Left cardiac atrium (tissue), 4 donors: ENCODE measurements at places on chromosomes 4 and X. TPM values are rescaled to one million over a fixed set of nuclear protein-coding genes. Genes with fewer than 3 reads are reported as not detected.

DNA sequence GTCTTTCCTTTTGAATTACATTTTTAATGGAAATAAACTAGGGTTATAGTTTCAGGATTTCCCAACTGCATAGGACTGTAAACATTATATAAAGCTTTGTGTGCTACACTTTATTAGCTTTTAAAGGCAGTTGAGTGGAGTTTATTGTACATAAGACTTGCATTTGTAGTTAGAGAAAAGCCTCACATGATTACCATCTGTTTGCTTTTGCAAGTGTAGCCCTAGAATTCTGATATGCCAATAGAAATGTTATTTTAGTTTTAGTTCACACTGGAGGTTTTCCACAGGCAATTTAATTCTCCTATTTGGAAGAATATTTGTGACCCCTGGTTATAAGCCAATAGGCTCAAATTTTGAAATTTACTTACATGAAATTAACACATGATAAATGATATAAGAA is 41.3 kb upstream of the ANK2 start:
- no peak for DNase-seq

DNA sequence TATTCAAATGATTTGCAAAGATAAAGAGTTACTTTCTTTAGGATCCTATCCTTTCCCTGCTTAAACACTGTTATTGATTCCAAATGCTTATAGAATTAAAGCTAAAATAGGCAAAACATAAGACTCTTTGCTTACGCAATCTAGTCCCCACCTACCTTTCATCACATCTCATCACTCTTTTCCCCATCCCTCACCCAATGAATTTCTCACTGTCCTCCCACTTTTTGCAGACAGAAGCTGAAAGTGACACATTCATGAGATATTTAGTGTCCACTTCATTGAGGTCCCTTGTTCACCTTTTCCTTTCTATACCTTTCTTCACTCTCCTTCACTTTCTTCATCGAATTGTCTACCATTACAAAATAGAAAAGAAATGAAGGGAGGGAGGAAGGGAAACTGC is 424 bp downstream of the SATL1 start:
- DNase-seq, result no peak

Gene ATP8A1
- total RNA-seq, result 23.3 TPM

Gene DUSP9
- total RNA-seq, result not detected

GRCh38 chrX:73561801-73562200 is 1.2 kb upstream of the CHIC1 start:
- DNase-seq, result no peak

Gene ODAPH
- total RNA-seq, result not detected

DNA sequence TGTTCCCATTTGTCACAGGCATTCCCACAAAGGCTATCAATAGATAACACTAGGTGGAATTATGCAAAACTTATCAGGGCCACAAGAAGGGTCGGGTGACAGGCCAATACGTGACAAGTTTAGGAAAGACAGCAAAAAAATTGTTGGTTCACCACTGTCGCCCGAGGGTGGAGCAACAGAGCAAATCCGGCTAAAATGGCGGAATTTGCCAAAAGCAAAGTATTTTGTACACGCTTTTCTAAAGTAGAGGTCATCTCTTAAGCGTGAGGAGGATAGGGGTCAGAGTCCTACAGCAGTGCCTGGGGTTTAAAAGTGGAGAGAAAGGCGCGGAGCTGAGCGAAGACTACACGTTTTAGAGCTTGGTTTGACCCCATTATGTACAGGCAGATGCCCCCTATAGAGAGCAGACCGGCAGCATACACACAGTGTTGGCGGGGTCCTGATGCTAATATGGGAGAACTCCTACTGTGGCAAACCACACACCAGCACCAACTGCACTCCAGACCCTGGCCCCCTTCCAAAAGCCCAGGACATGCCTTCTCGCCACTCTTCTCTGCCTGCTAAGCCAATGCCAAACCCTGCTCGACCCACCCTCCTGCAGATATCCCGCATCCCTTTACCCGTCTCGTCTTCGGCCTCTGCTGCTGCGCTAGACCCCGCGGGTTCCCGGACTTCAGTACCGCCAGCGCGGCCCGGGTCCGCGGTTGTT is 733 bp downstream of the CCNA2 start:
- DNase-seq, result no peak

Gene ZNF630
- total RNA-seq, result 1.7 TPM

DNA sequence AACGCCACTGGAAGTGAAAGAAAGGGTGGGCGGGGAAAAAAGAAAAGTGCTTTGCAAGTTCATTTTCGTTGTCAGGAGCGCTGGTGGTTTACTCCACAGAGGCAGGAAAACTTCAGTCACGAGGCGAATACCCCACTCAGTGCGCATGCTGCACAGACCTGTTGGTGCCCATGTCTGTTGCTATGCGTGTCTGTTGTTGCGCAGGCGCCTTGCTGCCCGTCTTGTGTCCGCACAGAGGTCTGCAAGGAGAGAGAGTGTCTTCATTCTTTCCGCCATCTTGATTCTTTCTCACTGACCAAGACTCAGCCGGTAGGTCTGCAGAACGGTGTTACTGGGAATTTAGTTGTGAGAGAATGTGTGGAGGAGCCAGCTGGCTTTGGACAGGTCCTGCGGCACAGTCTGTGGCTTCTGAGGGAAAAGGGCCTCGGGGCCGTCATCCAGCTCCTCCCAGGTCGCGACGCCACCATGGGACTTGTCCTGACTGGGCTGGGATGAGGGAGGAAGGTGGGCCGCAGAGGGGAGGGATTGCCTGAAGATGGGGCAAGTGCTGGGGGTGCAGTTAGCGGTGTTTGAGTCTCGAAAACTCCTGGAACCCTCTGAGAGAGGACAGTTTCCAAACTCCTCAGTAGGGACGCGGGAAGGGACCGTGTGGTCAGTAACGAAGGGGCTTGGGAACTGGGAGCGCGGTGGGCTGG is at the start of gene PAGE2:
TSS of gene PAGE2 (plus strand) at position 224 of the 695 bp plus-strand sequence. CDS start 1,003 bp downstream, outside the sequence.
- no peak for DNase-seq

Gene PCDH7
- total RNA-seq, result 1.5 TPM

- DNase-seq, result no peak
Observed at GRCh38 chr4:142776026-142776425, 70.1 kb downstream of the INPP4B start.

- peak; percentile 82 for DNase-seq
Observed at GRCh38 chrX:107775734-107776511, at the start of gene TSC22D3. Gene TSC22D3, minus strand, starts transcription at chrX:107775787. Its CDS starts 368 bp downstream, at chrX:107775419.

- no peak for DNase-seq
Observed at GRCh38 chrX:86946569-86946968, 571.0 kb upstream of the KLHL4 start.

Gene DGKK
- total RNA-seq, result not detected

- DNase-seq, result no peak
Observed at GRCh38 chr4:139416073-139416673, 37.7 kb upstream of the RAB33B start.

DNA sequence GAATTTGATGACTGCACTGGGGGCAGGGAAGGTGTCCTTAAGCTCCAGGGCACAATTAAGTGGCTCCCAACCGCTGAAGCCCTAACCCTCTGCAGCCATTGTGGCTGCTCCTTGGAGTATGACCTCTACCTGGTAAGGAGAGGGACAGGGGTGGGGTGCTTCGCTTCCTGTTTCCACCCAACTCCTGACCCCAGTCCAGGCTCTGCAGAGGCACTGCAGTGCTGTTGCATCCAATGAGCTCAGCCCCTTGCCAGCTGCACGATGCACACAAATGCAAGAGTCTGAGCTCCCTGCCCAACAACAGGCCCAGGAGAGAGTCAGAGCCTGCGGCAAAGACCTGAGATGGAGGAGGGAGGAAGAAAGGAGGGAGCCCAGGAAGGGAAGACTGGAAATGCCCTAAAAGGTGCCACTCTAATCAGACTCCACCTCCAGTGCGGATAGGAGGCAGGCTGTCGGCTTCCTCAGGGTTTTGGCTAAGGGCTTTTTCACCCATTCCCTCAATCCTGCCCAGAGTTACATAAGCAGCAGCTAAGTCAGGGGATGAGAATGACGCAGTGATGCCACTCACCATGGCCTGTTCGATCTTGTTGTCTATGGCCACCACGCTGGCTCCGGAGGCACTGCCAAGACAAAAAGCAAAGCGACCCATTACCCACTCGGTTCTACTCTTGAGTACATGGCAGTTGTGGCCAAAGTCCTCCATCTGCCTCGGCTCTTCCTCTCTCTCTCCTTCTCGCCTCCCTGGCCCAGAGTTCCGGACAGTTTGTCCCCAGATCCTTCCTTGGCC is 60.1 kb downstream of the TSC22D3 start:
- no peak for DNase-seq

Gene SEC24B
- 25.5 TPM for total RNA-seq

Gene F8A2
- not detected for total RNA-seq

Gene THAP9
- total RNA-seq, result 3.7 TPM

DNA sequence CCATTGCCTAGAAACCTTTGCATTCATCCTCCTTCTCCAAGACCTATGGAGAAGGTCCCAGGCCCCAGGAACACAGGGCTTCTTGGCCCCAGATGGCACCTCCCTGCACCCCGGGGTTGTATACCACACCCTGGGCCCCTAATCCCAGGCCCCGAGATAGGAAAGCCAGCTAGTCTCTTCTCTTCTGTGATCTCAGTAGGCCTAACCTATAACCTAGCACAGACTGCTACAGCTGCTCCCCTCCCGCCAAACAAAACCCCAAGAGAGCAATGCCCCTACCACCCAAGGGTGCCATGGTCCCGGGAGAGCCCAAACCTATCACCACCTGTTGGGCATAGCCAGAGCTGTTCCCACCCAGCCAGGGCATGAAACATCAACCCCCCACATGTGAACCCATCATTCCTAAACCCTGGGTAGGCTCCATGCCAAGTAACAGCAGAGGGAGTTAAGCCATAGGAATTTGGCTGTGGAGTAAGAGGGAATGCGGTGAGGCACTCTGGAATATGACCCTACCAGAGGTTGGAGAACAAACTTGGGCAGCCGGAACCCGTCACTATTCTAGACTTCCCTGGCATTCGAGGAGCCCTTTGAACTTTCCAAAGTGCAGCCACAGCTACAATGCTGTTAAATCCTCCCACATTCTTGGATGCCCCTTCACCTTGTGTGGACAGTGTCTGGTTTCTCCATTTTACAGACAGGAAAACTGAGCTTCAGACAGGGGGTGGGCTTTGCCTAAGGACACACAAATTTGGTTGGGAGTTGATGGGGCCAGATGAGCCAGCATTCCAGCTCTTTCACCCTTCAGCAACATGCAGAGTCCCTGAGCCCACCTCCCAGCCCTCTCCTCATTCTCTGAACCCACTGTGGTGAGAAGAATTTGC is 10.9 kb upstream of the SASH3 start:
- no peak for DNase-seq

DNA sequence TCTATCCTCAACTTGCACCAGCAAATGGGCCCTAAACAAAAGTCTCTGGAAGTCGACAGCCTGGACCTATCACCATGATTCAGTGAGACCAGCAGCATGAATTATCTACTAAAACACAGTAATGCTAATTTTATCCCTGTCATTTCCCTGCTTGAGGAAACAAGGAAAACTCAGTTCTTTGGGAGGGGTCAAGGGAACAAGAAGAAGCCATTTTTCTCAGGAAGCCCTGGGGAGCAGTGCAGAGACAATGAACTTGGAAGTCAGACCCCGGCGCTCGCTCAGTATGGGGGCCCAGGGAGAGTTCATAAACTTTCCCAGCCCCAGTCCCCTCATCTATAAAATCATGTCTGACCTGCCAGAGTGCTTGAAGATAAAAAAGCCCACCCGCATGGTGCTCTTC is 50.4 kb downstream of the DCTD start:
- DNase-seq, result no peak

GRCh38 chr4:142339053-142339452 is 507.0 kb downstream of the INPP4B start:
- no peak for DNase-seq

Gene FAM9C
- not detected for total RNA-seq

DNA sequence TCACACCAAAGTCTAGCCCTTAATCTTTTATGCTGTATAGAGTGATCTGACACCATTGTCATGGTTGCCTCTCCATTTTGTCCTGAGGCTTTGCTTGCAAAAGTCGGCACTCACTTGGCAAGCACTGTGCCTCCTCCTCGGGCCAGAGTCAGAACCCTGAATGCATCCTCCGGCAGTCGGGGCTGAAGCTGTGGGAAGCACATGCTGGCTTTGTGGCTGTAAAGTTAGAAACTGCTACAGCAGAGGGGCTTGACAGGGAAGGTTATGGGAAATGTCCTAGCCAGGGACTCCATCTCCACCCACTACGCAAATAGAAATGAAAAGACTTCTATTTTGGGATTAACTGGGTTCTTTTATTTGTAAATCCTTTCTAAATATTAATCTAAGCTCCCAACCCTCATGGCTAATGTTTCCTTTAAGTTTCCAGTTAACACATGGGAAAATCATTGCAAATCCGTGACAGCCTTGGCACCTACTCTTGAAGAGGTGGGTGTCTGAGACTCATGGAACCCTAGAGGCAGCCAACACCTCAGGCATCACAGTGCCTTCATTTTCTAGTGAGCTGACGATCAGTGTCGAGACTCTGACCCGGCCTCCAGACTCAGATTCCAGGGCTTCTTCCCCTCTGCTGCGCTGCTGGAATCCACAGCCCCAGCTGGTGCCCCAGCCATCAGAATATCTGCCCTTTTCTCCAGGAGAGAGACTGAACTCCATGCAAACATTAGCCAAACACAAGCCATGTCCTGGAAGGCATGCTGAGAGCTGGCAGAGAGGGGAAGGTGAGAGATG is 7.9 kb upstream of the CLDN24 start:
- no peak for DNase-seq

- no peak for DNase-seq
Observed at GRCh38 chrX:46531442-46531841, 13.8 kb downstream of the ZNF674 start.

- DNase-seq, result no peak
Observed at GRCh38 chrX:66232296-66232695, 68.2 kb downstream of the HEPH start.

- DNase-seq, result peak; percentile 57
Observed at GRCh38 chrX:134236626-134237614, at the start of gene CCDC160. Gene CCDC160, plus strand, starts transcription at chrX:134237182. Its CDS starts 7,619 bp downstream, at chrX:134244801.

DNA sequence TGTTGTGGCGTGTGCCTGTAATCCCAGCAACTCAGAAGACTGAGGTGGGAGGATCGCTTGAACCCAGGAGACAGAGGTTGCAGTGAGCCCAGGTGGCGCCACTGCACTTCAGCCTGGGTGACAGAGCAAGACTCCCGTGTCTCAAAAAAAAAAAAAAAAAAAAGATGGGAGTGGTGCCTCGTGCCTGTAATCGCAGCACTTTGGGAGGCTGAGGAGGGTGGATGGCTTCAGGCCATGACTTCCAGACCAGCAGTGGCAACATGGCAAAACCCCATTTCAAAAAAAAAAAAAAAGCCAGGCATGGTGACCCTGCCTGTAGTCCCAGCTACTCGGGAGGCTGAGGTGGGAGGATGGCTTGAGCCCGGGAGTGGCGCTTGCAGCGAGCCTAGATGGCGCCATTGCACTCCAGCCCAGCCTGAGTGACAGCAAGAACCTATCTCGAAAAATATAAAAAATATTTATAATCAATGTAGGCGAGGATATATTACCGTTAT is 27.0 kb downstream of the EIF2S3 start:
- DNase-seq, result peak; percentile 46

Gene SOWAHD
- 0.32 TPM for total RNA-seq

DNA sequence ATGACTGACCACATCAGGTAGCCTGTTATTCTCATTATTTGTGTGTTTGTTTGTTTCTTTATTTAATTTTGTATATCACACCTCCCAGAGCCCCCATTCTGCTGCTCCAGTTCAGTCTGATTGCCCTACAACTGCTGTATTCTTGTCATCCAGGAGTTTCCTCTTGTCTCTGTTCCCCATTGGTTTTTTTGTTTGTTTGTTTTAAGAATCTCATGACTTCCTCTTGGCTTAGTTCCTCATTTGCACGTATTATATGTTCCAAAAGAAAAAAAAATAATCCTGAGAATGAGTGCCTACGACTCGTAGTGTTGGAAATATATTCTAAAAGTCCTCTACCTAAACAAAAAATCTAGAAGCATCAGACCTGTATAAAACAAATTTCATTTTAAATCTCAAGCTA is 142.3 kb upstream of the SLIT2 start:
- no peak for DNase-seq
